ENCODE measurements at places on chromosomes 2 and 18.

DNA sequence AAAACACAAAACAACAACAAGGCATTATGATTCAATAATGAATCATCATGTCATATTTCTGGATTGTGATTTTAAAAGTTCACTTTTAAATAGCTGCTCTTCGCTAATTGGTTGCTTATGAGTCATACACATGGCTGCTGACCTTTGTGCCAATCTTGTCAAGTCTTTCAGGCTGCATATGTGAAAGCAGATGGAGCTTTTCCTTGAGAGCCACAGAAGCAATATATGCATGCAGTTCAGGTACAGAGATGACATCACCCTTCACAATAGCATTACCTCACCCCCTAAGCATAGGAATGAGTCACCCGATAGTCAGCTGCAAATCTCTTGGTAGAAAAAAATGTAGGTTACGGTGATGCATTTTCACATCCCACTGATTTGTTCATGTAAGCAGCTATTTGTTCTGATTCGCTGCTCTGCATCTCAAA lies 27.2 kb downstream of the EIF2AK3 start:
- DNase-seq, result peak; percentile 12

- no peak for DNase-seq
Observed at GRCh38 chr18:53689886-53690285, 534.6 kb downstream of the MBD2 start.

DNA sequence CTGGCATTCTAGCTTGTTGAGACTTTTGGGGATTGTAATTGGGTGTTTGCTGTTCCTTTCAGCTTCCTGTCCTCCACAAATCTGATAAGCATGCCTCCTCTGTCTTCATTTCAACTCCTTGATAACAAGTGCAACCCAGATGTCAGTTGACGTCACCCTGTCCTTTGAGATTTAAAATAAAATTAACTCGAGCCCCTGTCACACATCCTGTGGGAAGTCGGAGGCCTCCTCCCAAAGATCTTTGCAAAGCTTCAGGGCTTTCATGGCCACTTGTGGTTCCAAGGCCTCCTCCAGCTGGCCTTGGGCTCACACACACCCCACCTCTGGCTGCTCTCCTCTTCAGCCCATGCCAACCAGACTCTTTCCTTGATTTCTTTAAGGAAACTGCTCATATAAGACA lies 69.9 kb upstream of the ITGA6 start:
- DNase-seq, result no peak

DNA sequence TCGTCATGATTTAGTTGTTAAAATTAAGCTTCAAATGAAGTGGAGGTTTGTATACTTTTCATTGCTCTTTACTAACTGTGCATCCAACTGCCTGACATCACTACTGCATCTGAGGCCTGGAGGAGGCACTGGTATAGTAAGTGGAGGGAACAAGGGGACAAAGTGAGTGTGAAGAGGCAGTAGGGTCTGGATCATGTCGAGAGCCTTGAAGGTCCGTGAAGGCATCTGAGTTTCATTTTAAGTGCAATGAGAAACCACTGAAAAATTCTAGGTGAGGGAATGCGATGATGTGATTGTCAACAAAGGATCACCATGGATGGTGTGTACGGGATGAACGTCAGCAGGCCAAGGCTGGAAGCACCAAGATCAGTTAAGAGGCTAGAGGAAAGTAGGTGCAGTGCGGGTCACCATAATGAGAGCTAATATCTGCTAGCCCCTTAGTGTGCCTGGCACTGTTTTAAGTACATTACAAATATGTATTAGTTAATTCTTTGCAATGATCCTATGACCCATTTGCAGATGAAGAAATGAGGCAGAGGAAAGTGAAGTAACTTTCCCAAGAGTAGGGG lies 96.1 kb downstream of the CABYR start:
- no peak for DNase-seq

- DNase-seq, result no peak
Observed at GRCh38 chr18:22668496-22668895, 250.8 kb upstream of the CTAGE1 start.

DNA sequence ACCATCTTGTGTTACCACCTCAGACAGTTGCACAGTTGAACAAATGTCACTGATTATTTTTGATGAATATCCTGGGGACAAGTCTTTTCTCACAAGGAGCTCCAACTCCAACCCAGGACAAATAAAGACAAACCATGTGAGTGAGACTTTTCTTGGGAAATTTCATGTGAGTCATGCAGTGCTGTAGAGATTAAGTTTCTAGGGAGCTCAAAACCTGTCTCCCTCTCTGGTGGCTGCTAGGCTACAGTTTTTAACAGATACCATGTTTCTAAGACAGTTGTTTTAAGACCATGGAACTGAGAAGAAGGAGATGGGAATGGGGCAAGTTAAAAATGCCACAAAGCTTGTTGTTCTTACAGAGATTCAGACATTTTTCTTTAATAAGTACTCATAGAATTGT lies 255.5 kb downstream of the RIT2 start:
- DNase-seq, result no peak

DNA sequence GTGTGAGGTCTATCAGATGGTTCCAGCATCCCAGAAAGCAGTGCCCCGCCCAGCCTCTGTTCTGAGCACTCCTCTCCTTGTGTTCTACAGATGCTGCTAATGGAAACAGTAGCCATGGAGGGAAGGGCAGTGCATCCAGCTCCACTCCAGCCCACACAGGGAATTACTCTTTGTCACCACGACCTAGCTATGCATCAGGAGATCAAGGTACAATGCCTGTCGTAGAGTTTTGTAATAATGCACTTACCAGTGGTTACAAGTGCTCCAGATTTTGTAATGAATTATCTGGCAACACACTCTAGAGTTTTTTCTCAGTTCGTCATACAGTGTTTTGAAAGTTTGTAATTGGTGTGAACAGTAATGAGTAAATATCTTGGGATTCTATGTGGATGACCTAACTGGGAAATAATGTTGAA lies 161.1 kb downstream of the ESCO1 start:
- no peak for DNase-seq

- DNase-seq, result no peak
Observed at GRCh38 chr2:23828986-23829385, 97.9 kb downstream of the ATAD2B start.

GRCh38 chr2:157727693-157728092 lies 99.0 kb upstream of the ACVR1C start:
- no peak for DNase-seq

- no peak for DNase-seq
Observed at GRCh38 chr18:27017901-27018500, 152.5 kb upstream of the AQP4 start.

- DNase-seq, result no peak
Observed at GRCh38 chr18:46070815-46071652, 1.0 kb downstream of the PSTPIP2 start.

DNA sequence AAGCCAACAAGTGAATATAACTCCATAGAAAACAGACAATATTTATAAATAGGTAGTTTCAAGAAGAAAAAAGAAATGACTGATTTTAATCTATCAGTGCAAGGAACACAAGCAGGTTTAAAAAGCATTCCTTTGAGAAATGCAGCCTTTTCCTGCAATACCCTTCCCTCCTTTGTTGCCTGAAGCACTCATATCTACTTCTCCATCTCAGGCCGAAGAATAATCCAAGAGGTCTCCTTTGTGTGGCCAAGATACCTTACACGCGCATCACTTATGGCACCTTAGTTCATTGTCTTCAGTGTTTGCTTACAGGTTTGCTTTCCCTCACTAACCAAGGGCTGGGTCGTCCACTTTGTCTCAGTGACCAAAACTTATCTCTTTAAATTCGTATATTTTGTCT lies 93.0 kb downstream of the MAIP1 start:
- no peak for DNase-seq

- no peak for DNase-seq
Observed at GRCh38 chr2:165745916-165746315, 48.1 kb downstream of the GALNT3 start.

GRCh38 chr18:57009844-57010243 lies 137.0 kb upstream of the BOD1L2 start:
- DNase-seq, result no peak

GRCh38 chr2:64404743-64405142 lies 49.2 kb upstream of the LGALSL start:
- DNase-seq, result no peak

- no peak for DNase-seq
Observed at GRCh38 chr2:107777974-107778373, 48.7 kb upstream of the RGPD4 start.
